Globus pallidus (tissue), 1 donor: ENCODE measurements at places on chromosomes 16 and 17.
A peak's percentile ranks its signal among the peaks of the same experiment; 100 is the strongest.

DNA sequence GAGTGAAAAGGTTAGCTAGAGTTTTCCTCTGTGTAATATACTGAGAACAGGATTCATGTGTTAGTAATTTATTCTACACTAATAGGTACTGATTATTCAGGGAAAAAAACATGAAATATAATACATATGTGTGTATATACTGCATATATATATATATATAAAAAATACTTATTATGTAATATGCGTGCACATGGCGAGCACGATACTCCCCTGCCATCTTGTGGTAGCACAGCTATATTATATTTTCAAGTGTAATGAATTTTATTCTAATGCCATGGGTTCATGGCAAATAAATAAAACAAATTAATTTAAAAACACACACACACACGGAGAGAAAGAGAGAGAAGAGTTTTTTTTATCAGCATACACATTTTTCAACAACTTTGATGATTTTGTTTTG is 460.6 kb downstream of the KCNJ2 start:
- no peak for DNase-seq

DNA sequence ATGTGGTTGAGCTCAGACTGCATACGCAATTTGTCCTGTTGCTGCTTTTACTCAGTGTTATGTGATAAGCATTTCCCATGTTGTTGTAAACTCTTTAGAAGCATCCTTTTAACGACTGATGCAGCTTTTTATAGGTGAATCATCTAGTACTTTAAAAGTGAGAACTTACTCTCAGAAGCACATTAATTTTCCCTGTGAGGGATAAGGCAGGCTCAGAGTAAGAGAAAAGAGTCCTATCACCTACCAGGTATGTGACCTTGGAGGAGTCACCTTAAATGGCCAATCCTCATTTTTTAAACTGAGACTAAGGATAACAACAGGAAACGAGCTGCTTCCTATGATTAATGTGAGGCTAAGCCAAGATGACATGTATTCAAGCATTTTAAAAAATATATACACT is 34.4 kb upstream of the GAN start:
- DNase-seq, result no peak

- DNase-seq, result no peak
These were observed 11.1 kb downstream of the C16orf86 start for GRCh38 chr16:67677712-67678111.

GRCh38 chr17:75036643-75037268 is 10.0 kb downstream of the ATP5PD start:
- no peak for DNase-seq

DNA sequence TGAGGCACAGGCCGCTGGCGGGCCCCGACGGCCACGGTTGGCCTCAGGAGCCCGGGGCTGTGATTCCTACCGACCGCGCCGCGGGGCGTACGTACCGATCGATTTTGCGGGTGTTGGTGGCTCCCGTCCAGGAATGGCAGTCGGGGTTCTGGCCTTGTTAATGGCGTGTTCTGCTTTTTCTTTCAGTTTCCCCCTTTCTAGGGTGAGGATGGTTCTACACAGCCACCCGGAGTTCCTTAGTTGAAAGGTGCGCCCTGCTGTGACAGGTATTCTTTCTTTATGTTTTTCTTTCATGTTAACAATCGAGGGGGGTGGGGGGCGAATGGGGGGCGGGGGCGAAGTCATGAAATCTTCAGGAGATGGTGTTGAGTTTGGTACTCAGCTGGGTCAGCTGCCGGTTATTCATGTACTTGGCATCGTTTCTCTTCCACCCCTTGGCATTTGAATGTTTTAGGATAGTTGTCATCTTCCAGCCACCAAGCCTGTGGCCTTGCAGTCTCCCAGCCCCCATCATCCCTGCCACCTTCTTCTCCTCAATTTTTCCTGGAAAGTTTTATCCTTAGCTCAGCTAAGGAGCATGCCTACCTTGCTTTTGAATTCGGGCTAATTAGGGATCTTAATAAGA is 802 bp downstream of the CYLD start:
- peak; percentile 41 for DNase-seq

DNA sequence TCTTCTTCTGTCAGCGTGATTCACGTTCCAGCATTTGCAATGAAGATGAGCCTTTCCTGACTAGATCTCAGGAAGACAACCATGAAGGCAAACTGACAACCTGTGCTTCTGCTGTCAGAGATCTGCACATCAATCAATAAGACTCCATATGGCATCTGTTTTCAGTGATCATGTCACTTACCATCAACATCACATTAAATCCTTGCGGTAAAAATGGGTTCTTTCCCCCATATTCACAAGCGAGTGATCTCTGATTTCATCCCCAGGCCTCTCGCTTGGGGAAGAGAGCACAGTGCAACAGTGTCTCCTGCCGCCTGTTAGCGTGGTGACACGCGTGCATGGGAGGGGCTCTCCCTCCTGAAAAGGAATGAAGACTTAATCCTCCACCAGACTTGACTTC is 11.1 kb downstream of the NACA2 start:
- DNase-seq, result no peak

DNA sequence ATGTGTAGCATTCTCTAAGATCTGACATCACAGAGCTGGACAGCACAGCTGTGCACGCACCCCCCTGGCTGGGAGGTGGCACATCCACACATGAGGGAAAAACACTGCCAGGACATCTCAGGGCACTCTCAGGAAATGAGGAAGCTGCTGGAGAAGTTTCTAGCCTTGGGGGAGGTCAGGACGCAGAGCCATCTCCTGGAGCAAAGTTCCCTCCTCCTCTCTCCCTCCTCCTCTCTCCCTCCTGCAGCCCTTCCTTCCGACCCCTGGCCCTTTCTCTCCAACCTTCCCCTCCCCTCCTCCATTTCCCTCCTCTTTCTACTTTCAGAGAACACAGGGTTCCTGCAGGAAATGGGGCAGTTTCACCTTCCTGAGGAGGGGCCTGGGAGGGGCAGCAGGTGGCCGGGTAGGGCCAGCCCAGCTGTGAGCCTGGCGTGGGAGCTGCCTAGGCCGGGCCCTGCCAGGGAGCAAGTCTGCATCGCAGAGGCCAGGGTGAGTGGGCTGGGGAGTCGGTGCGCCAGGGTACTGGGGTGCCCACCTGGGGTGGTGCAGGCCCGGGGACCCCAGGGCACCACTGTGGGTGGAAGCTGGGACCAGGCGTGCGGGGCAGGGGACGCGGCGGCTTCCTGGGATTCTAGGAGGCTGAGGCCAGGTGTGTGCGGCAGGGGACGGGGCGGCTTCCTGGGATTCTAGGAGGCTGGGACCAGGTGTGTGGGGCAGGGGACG is at the start of gene DPEP1:
DPEP1 (plus strand) TSS at position 412 of the 723 bp plus-strand sequence. CDS start 16,769 bp downstream, outside the sequence.
- no peak for DNase-seq

DNA sequence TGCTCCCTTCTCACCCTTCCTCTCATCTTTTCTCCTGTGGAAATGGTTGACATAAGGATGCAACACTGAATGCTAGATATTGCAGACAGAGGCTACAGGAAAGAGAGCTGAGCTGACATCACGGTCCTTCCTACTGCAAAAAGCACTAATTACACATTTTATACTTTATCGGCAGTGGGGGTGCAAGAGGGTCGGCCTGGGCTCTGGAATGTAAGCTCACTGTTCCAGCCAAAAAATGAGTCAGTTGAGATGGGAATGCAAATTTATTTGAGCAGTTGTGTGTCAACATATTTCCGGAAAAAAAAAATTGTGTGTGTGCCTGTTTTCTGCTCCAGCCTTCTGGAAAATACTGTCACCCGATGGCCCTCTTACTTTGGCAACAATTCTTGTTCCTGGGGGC is 14.1 kb upstream of the MRTFB start:
- no peak for DNase-seq

DNA sequence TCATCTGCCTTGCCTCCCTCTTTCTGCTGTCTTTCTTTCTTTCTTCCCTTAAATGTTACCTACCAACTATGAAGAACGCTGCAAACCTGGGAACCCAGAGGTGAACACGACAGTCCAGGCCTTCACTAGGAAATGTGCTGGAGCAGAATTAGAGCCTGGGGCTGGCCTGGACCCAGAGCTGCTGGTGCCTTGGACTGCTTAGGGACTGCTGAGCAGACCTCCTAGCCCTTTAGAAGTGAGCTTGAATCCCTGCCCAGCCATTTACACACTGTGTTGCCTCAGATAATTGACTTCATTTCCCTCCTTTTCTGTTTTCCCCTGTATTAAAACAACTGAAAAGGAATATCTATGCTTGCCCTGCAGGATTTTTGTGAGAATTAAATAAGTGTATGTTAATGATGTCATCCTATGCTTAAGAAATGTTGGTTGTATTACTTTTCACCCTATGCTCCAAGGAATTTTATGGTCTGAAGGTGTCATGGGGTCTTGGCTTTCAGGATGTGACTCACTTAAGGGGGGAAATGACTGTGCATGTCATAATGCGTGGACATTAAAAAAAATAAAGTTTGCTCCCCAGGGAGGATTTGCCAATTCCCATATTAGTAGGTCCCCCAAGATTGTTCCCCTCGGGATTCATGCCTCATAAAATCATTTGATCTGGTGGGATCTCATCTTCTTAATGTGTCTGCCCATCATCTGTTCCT is 11.5 kb downstream of the CDH13 start:
- no peak for DNase-seq

- DNase-seq, result no peak
These were observed 101.6 kb upstream of the TOB1 start for GRCh38 chr17:50967795-50968194.

DNA sequence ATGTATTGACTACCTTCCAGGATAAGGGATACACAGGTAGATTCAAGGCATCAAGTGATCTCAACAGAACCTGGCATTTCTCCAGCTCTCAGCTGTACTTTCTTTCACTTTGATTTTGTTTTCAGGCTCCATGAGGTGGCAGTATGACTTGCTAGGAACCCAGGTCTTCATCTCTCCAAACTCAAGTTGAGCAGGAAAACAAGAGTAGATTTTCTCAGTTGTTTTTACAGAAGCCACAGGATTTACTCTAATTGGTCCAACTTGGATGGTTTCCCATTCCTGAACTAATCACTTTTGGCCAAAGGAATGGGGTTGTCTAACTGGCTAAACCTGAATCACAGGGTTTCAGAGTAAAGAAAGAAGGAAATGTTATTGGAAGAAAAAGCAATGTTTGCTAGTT is 146.6 kb downstream of the TRIM37 start:
- DNase-seq, result peak; percentile 7

- no peak for DNase-seq
These were observed 6.7 kb upstream of the PHKG2 start for GRCh38 chr16:30741461-30741914.

DNA sequence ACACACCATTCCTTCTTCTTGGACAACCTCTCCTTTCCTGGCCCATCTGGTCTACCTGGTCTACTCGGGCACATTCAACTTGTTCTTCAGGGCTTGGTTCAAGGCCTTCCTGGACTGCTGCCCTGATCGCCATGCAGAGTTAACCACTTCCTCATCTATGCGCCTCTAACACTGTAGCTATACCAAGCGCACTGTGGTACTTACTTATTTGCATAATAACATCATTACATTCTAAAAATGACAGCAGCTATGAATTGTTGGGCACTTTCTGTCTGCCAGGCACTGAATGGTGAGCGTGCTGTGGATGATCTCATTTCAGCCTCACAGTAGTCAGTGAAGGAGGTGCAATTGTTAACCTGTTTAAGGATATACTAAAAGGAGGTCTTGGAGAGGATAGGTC is 66.9 kb upstream of the SDK2 start:
- DNase-seq, result no peak

DNA sequence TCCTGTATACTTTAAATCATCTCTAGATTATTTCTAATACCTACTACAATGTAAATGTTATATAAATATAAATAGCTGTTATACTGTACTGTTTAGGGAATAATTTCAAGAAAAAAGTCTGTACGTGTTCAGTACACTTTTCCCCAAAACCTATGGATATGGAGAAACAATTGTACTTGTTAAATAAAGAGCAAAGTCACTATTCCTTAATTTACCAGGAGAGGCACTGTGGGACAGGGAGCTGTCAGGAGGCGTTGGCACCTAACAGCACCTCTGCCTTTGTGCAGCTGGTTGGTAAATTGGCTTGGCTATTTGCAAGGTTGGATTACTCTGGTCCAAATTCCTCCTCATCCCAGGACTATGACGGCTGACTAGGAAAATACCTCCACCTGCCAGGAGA is 28.0 kb downstream of the CRHR1 start:
- DNase-seq, result no peak

GRCh38 chr17:70906808-70907207 is 737.5 kb downstream of the KCNJ2 start:
- DNase-seq, result no peak

DNA sequence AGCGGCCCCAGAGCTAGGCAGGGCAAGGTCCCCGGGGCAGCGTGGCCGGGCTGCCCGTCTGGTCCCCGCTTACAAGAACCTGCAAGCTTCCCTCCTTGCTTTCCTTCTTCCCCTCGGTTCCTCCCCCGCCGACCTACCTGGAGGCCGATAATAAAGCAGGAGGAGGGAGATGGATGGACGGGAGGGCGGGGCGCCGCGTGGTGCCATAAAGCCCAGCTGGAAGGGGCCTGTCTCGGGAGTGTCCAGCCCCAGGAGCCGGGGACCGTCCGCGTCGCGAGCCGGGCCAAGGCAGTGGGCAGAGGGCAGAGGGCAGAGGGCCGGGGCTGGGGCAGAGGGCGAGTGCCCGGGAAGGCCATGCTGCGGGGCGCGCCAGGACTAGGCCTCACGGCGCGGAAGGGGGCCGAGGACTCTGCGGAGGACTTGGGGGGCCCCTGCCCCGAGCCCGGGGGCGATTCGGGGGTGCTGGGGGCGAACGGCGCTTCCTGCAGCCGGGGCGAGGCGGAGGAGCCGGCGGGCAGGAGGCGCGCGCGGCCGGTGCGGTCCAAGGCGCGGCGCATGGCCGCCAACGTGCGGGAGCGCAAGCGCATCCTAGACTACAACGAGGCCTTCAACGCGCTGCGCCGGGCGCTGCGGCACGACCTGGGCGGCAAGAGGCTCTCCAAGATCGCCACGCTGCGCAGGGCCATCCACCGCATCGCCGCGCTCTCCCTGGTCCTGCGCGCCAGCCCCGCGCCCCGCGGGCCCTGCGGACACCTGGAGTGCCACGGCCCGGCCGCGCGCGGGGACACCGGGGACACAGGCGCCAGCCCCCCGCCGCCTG is at the start of gene BHLHA9:
BHLHA9 (plus strand) TSS at position 235 of the 820 bp plus-strand sequence; CDS start at position 355, 120 bp downstream.
- no peak for DNase-seq

GRCh38 chr16:13554005-13554404 is 365.9 kb upstream of the ERCC4 start:
- no peak for DNase-seq
